Putamen (tissue), 1 donor: ENCODE measurements at places on chromosomes 1 and 21.

- DNase-seq: no peak
Observed at GRCh38 chr1:6776895-6777294, 8.4 kb upstream of the CAMTA1 start.

DNA sequence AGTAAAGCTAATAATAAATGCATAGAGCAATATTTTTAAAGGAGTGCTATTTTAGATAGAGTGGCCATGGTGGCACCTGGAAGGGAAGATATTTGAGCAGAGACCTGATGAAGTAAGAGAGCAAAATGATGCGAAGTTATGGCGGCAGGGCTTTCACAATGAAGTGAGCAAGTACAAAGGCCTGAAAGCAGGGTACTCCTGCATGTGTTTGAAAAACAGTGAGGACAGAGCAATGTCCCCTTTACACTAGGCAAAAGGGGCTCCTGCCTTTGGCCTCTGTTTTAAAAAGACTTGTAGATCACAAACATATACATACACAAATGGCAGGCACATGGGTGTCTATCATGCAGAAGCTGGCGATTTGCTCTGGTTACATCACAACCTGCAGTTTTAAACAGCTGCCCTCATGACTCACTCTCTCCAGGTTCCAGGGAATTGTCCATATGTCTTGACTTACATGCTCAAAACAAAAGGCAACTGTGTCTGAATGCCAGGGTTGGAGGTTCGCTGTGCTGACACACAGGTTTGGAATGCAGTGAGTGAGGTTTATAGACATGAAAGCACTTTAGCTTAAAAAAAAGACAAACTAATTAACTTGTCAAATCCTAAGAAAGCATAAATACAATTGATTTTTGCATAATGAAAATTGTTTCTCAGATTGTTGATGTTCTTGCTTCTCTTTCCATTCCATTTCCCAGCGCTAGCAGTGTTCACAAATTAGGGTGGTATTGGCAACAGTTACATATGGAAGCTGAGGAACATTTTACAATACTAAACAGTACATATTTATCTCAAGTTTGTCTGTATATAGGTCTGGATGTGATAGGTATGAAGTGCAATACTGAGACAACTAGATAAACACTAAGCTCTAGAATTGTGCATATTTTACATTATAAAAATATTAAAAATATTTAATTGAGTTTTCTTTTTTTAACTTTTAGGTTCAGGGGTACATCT, 313.9 kb downstream of the BARHL2 start:
- DNase-seq: no peak

DNA sequence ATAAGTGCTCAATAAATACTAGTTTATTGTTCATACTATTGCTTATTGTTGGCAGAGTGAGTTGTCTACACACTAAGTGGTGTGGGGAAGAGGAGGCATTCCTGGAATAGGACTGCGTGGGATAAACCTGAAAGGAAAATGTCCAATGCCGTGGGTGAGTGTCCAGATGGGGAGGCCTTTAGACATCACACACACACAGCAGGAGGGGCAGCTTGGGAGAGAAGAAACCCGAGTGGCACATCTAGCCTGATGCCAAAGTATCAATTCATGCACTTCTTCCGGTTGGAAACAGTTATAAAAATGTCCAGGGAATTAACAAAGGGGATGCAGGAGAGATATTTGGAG, 27.3 kb downstream of the CCN1 start:
- no peak for DNase-seq

DNA sequence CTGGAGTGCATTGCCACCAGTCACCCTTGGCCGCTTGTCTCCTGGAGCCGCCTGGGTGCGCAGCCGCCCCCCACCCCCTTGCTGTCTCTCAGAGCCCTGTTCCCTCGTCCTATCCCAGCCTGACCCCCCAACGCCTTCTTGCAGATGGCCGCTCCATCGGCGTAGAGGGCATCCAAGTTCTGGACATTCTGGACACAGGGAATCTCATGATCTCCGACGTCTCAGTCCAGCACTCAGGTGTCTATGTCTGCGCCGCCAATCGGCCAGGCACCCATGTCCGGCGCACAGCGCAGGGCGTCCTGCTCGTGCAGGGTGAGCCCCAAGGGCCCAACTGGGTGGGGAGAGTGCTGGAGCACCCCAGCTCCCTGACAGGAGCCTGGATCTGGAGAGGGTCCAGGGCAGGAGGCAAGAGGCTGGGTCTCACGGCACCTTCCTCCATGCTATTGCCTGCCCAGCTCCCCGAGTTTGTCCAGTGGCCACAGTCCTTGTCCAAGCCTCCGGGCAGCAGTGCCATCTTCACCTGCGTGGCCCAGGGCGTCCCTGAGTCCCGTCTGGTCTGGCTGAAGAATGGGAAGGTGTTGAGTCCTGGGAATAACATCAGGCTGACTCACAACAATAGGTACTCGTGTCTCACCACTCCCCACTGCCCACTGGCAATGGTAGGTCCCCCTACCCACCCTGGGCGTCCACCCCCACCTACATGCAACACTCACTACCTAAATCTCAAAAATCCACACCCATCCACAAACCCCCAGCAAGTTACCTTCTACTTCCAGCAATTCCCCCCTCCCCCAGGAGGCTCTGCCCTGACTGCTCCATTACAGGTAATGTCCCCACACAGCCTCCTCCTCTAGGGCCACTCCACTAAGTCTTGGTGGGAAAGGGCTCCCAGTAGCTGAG, 24.6 kb downstream of the SLC27A3 start:
- no peak for DNase-seq

DNA sequence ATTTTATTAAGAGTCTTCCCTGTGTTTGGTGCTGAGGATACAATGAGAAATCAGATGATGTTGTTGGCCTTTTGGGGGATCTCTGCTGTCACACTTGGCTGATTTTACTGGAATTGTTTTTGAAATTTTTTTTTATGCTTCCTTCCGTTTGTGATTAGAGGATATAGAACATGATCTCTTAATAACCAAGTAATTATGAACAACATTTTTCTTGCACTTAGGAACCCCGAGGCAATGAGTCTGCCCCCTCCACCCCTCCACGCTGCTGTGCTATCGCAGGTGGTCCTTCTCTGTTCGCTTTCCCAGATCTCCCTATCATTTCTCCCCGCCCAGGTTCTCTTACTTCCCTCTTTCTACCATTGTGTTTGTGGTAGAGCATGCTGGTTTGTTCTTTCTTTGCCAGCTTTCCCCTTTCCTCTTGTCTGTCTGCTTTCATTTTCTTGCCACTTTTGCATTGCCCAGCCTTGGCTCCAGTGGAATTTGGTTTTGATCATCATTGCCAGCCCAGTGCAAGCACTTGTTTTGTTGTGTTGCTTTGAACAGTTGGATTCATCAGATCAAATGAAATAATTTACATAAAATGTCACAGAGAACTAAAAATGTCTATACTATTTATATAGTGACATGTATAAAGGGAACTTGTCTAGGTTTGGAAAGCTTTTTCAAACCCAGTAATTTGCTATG, 73.1 kb upstream of the SCCPDH start:
- no peak for DNase-seq
